Cardiac muscle cell (in vitro differentiated cells and primary cell): ENCODE measurements at places on chromosomes 2 and 18. TPM values are rescaled to one million over a fixed set of nuclear protein-coding genes. Genes with fewer than 3 reads are reported as not detected.

- H3K4me1 ChIP-seq, result no peaks in the 10 kb centered on the region
- DNase-seq, result no peak
- H3K27me3 ChIP-seq, result no peaks in the 10 kb centered on the region
- H3K36me3 ChIP-seq, result no peaks in the 10 kb centered on the region
- no peak overlapping the region for H3K4me3 ChIP-seq
These were observed 90.9 kb downstream of the TTC27 start for GRCh38 chr2:32718752-32719151.

DNA sequence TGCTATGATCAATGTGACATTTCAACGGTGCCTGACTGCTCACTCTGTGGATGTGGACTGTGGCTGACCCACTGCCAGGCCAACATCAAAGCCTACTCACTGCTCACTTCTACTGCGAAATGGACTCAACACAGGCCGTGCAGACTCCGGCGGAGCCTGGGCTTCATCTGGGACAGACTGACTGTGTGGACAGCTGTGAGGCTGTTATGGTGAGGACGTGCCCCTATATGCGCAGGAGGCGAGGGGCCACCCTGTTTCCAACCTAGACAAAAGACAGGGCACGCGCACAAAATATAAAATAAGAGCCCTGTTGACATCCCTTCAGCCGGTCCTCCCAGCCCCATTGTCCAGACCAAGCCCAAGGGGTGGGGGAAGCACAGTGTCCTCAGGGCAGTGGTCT, 514.4 kb upstream of the RAB6C start:
- no peaks in the 10 kb centered on the region for H3K27me3 ChIP-seq
- no peaks in the 10 kb centered on the region for H3K36me3 ChIP-seq
- no peak overlapping the region for H3K4me3 ChIP-seq
- H3K4me1 ChIP-seq, result no peaks in the 10 kb centered on the region

- peaks cover 15% of the 10 kb centered on the region for H3K4me1 ChIP-seq
- DNase-seq, result no peak
- no peaks in the 10 kb centered on the region for H3K36me3 ChIP-seq
- peak overlapping the region; percentile 40 for H3K27ac ChIP-seq
These were observed 530 bp downstream of the GALNT1 start for GRCh38 chr18:35581898-35582641.

- H3K4me1 ChIP-seq, result peaks cover 41% of the 10 kb centered on the region
- no peaks in the 10 kb centered on the region for H3K27me3 ChIP-seq
- H3K27ac ChIP-seq, result peak overlapping the region; percentile 99
- H3K36me3 ChIP-seq, result peaks cover 3% of the 10 kb centered on the region
- DNase-seq, result no peak
These were observed 70.4 kb downstream of the ALPK2 start for GRCh38 chr18:58558471-58558870.

DNA sequence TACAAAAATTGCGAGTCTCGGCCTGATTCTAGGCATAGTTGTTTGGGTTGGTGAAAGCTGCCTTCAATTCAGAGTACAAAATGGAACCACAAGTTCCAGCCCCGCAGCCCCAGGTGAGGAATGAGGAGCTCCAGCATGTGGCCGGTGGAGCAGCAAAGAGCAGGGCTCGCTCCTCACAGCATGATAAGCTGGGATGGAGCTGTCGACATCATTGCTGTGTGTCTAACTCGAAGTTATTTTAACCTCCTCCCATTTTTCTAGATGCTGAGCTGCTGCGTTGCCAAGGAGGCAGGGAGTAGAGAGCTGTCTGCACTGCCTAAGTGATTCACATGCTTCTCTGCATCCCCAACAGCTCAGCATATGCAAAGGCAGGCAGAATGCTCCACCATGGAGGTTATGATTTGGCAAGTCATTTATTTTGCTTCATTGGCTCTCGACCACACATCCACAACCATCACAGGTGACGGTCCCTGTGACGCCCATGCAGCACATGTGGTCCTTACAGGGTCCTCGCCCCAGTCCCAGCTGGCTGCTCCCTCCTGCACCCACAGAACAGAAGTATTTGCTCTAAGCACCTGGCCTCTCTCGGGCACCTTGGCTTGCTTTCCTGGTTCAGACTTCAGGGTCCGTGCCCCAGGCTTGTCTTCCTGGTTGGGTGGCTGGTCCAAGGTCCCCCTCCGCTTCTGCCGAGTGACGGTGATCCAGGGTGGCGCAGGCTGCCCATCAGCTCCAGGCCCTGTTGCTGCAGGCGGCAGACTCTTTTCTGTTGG, 66.0 kb upstream of the MGAT4A start:
- H3K4me3 ChIP-seq, result no peak overlapping the region
- no peaks in the 10 kb centered on the region for H3K4me1 ChIP-seq
- H3K36me3 ChIP-seq, result no peaks in the 10 kb centered on the region
- H3K27me3 ChIP-seq, result peaks cover 3% of the 10 kb centered on the region

DNA sequence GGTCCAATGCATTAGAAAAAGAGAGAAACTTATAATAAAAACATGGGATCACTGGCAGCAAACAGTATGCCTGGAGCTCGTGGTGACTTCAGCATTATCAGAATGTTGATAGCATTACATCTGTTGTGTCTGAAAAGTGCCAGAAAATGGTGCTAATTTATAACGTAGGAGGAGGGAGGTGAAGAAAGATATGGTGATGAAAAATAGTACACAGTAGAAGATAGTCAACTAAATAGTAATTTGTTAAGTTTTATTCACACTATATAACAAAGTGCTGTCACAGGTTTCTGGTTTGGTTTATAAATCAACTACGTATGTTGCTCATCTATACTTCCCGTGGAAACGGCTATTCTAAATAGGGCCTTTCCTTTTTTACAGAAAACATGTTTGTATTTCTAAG, 117.4 kb downstream of the LRRTM1 start:
- DNase-seq, result no peak
- H3K36me3 ChIP-seq, result no peaks in the 10 kb centered on the region
- no peak overlapping the region for H3K4me3 ChIP-seq
- H3K4me1 ChIP-seq, result no peaks in the 10 kb centered on the region
- no peaks in the 10 kb centered on the region for H3K27me3 ChIP-seq

GRCh38 chr2:39865751-39866150, 86.7 kb upstream of the THUMPD2 start:
- no peaks in the 10 kb centered on the region for H3K36me3 ChIP-seq
- H3K27me3 ChIP-seq, result no peaks in the 10 kb centered on the region
- no peaks in the 10 kb centered on the region for H3K4me1 ChIP-seq
- no peak for DNase-seq
- no peak overlapping the region for H3K27ac ChIP-seq

GRCh38 chr2:80529466-80530165, 225.1 kb upstream of the LRRTM1 start:
- H3K4me1 ChIP-seq, result no peaks in the 10 kb centered on the region
- H3K4me3 ChIP-seq, result no peak overlapping the region
- H3K36me3 ChIP-seq, result no peaks in the 10 kb centered on the region
- H3K27ac ChIP-seq, result no peak overlapping the region
- no peaks in the 10 kb centered on the region for H3K27me3 ChIP-seq
- no peak for DNase-seq

DNA sequence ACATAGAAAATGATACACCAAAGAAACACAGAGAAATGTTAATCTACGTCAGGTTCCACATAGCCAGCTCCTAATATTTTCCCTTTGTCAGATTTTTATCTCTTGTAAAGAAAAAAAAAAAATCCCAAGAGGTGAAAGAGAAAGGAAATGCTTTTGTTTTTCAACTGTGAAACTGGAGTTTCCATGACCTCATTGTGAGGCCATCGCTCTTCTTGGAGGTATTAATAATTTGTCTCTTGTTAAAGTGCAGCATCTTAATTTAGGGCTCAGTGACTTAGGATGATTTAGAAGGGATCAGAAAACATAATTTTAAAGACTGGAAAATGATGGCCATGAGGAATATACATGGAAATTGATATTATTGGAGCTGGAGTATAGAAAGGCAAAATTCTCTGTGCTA, 21.7 kb downstream of the ARHGAP28 start:
- no peaks in the 10 kb centered on the region for H3K36me3 ChIP-seq
- H3K27me3 ChIP-seq, result no peaks in the 10 kb centered on the region
- no peak overlapping the region for H3K4me3 ChIP-seq
- no peak overlapping the region for H3K27ac ChIP-seq
- peaks cover 32% of the 10 kb centered on the region for H3K4me1 ChIP-seq
- no peak for DNase-seq

DNA sequence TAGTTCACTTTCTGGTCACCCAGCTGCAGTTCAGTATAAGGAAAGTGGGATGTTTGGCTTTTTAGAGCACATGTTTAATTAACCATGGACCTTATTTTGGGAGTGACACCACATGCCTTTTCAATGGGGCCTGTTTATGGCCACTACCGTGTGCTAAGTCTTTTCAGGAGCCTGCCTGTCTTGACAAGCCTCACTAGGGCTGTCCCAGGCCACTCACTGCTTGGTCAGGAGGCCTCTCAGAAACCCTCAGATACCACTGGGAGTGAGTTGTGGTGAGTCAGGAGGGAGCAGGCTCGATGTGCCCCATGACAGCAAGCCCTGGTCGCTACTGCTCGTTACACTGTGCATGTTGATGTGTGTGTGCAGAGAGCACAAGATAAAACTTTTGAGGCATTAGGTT, 123.0 kb downstream of the MAP4K4 start:
- no peaks in the 10 kb centered on the region for H3K27me3 ChIP-seq
- peak overlapping the region; percentile 48 for H3K27ac ChIP-seq
- H3K4me3 ChIP-seq, result no peak overlapping the region

DNA sequence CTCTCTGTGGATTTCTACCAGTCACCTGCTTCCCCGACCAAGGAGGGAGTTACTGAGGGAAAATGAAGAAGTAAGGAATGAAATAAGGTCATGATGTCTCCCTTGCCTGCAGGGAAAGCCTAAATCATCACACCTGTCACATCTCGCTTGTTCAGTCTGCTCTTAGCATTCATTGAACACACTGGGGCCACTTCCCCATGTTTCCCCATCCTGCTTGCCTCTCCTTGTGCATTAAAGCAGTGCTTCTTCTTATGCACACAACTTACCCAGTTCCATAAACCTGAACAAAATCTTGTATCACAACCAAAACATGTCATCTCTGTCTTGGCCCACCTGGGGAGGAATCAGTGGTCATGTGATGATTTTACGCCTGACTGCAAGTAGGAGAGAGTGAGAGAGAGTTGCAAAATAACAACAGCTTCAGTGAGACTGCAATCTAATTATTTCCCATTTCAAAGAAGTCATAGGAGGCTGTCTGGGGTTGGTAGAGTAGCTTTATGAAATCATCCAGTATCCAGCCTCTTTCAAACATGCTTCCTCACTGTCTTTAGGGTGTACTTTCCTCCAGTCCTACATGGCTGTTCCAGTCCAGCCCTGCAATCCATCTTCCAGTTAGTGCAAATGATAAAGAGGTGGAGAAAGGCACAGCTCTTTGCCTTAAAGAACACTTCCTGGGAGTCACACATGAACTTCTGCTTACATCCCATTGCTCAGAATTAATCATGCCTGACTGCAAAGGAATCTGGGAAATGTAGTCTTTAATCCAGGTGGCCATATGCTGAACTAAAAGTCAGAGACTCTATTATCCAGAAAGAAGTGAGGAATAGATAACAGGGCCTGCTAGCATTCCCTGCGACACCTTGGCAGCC, 220.1 kb downstream of the HAUS1 start:
- no peaks in the 10 kb centered on the region for H3K36me3 ChIP-seq
- no peaks in the 10 kb centered on the region for H3K27me3 ChIP-seq
- no peak overlapping the region for H3K27ac ChIP-seq

DNA sequence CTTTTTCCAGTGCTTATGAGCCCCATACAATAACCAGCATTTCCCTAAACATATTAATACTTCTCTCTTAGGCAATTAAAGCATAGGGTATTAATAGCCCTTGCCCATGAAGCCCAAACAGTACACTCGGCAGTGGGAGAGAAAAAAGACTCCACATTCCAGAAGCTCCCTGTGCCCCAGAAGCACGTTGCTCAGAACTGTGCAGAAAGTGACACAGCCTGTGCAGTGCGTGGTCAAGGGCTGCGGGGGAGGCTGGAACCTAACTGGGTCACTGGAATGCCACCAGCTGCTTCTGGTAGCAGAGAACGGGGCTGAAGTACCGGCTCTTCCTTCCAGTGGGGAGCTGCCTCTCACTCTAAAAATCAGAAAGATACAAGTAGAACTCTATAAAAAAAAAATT, 32.7 kb downstream of the EIPR1 start:
- no peak for DNase-seq
- no peaks in the 10 kb centered on the region for H3K4me1 ChIP-seq
- no peak overlapping the region for H3K27ac ChIP-seq
- no peaks in the 10 kb centered on the region for H3K36me3 ChIP-seq

GPR45 gene
- not detected in 2 replicates for total RNA-seq

CYP27C1 gene
- total RNA-seq, result 1.5 and 1.6 TPM in 2 replicates

VAMP5 gene
- total RNA-seq, result 6.7 and 7.7 TPM in 2 replicates
